ENCODE measurements at places on chromosomes 1 and 21. TPM values are rescaled to one million over a fixed set of nuclear protein-coding genes. Genes with fewer than 3 reads are reported as not detected.

CKS1B gene
- total RNA-seq = 27.0 TPM

DNA sequence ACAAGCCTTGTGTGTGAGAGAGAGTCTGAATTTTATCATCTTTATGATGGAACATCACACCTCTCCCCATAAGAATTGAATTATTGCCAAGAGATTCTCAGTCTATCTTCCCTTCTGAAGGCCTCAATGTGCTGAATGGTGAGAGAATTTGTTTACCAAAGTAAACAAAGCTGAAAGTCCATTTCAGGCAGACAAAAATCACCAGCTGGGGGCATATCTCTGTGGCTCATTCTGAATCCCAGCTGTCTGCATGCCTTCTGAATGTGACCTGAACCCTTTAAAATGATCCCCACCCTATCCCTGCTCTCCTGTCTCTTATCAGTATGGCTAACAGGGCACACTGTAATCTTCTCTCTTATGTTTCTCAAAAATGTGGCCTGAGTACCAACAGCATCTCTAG is 99.1 kb upstream of the CAMK1G start:
- H3K27ac ChIP-seq = no peak overlapping the region
- H3K36me3 ChIP-seq = no peaks in the 10 kb centered on the region
- no peak overlapping the region for H3K4me3 ChIP-seq
- H3K27me3 ChIP-seq = no peaks in the 10 kb centered on the region
- no peaks in the 10 kb centered on the region for H3K4me1 ChIP-seq

PTAFR gene
- 31.6 TPM for total RNA-seq

GRCh38 chr1:184945029-184945428 is 29.3 kb downstream of the NIBAN1 start:
- H3K36me3 ChIP-seq = no peaks in the 10 kb centered on the region
- H3K4me3 ChIP-seq = no peak overlapping the region
- no peaks in the 10 kb centered on the region for H3K27me3 ChIP-seq
- H3K27ac ChIP-seq = no peak overlapping the region
- no peak for DNase-seq
